ENCODE measurements at places on chromosomes 11 and 22.

GRCh38 chr11:121035780-121036179 is 11.9 kb downstream of the TBCEL start:
- no peak for DNase-seq

GRCh38 chr11:66866511-66866986 is 9.7 kb downstream of the LRFN4 start:
- no peak for DNase-seq

- DNase-seq: no peak
Measured at GRCh38 chr11:97685695-97686094, 1295.9 kb downstream of the JRKL start.

- no peak for DNase-seq
Measured at GRCh38 chr11:73945396-73945795, 5.4 kb upstream of the DNAJB13 start.

GRCh38 chr11:129289350-129290040 is 86.2 kb upstream of the BARX2 start:
- DNase-seq: no peak

DNA sequence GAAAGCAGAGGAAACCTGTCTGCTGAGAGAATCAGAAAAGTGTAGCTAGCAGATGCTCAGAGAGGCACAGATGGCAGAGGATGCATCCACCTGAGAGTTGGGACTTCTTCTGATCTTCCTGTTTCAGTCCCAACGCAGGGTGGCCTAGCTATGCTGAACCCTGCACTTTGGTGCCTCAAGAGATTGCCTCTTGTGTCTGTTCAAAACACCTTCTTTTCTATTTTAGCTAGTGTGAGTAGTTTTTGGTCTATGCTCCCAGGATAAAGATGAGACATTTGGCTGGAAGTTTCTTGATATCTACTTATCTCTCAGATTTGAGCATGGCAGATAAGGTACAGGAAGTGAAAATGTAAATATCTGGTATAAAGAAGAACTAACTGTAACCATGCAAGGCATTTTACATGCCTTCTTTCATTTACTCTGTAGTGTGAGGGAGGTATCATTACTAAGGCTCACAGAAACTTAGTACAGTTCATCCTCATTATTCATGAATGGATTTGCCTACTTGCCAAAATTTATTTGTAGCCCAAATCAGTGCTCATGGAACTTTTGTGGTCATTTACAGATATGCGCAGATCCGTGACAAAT is 47.0 kb upstream of the PSMA1 start:
- no peak for DNase-seq

- peak; percentile 30 for DNase-seq
Measured at GRCh38 chr11:118834427-118835028, 43.6 kb upstream of the DDX6 start.

GRCh38 chr11:112049777-112050176 is 24.0 kb downstream of the PIH1D2 start:
- no peak for DNase-seq

DNA sequence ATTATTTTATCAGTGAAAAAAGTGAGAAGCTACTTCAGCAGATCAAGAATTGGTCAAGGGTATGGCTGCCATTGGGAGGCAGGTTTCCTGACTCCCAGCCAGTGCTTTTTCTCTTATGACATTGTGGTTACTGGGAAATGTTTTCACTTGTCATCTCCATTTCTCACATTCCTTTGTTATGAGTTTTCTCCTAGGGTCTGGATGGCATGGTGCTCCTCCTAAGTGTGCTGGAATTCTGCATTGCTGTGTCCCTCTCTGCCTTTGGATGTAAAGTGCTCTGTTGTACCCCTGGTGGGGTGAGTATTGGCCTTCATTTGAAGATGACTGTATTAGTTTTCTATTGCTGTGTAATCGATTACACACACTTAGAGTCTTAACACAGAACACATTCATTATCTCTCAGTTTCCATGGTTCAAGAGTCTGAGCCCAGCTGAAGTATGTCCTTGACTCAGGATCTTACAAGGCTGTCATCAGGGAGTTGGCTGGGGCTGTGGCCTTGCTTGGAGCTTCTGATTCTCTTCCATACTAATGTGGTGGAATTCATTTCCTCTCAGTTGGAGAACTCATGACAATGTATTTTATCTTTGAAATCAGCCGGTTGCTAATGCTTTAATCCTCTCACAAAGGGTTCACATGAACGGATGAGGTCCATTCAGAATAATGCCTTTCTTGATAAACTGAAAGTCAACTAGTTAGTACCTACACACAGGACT is 21.0 kb upstream of the MS4A6E start:
- DNase-seq: no peak

DNA sequence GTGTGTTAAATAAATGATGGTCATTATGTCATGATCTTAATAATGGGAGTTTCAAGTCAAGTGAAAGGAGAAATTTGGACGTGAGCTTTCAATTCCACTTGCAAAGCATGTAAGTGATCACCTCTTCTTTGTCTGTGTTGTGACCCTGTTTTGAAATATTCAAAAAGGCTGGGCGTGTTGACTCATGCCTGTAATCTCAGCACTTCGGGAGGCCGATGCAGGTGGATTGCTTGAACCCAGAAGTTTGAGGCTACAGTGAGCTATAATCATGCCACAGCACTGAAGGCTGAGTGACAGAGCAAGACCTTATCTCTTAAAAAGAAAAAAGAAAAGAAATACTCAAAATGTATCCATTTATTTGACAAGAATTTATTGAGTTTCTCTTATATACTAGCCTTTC is 32.9 kb upstream of the EED start:
- DNase-seq: no peak

DNA sequence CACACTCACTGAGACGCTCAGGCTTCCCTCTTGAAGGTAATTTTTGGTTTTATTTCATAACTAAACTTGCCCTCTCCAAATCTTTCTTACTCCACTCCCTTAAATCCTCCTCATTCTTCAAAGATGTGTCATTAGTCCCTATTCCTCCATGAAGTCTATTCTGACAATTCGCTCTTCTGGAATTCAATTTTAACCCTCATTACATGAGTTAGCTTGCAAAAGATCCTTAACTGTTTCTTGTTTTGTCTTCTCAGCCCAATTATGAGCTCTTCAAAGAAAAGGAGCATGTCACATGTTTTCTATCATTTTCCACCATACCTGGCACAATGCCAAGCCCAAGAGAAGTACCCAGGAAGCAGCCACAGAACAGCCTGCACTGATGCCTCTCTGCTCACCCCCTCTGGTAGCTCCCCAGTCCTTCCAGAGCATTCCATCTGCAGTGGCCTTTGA is 13.0 kb downstream of the GALNT18 start:
- DNase-seq: no peak

DNA sequence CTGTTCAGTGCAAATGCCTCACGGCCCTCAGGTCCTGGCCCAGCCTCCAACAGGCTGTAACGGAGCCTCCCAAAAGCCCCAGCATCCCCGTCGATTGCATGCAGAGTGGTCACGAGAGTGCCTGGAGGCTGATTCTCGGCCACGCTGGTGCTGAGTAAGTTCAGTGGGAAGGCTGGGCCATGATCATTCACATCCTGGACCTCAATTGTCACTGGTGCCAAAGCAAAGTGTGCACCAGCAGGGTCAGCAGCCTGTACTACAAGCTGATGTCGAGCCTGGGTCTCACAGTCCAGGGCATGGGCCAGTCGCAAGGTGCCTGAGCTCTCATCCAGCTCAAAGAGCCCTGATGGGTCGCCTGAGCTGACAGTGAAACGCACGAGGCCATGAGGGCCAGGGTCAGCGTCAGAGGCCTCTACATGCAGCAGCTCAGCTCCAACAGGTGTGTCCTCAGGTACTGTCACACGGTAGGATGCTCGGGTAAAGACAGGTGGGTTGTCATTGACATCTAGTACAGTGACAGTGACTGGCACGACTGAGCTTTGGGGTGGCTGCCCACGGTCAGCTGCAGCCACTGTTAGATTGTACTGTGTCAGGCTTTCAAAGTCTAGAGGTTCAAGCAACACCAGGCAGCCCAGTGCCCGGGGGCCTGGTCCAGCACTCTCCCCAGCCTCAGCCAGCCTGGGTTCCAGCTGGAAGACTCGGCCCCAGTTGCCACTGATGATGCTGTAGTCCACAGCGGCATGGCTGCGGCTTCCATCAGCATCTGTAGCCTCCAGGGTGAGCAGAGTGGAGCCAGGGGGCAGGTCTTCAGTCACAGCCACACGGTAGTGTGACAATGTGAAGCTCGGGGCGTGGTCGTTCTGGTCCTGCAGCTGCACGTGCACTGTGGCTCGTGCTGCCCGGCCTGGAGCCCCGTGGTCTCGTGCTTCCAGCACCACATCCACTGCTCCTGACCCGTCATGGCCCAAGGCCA is 4.5 kb upstream of the TPP1 start:
- no peak for DNase-seq

DNA sequence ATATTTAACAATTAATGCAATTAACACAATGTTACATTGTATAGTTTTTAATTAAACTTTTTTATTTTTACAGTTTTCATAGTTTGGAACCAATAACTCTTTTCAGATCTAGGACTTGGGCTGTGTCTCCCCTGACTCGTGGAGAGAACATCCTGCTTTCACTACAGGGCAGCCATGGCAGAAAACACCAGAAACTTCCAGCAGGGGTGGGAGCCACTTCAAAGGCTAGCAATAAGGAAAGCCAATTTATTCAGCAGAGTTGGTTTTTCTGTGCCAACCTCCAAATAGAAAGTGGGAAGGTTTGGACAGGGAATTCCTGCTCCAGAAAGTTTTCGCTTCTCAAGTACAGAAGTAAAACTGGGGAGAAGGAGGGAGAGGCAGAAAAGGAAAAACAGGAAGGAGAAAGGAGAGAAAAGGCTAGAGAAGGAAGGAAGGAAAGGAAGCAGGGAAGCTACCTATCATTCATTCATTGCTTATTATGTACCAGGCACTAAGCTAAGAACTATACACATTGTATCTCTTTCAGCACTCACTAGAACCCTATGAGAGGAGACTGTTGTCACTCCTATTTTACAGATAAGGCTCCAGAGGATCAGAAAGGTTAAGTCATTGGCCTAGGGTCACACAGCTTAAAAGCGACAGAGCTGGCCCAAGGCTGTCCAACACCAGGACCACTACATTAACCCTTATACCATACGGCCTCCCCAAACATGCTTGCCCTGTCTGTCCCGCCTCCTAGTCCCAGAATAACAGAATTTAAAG is 54.8 kb upstream of the CREB3L1 start:
- DNase-seq: no peak

DNA sequence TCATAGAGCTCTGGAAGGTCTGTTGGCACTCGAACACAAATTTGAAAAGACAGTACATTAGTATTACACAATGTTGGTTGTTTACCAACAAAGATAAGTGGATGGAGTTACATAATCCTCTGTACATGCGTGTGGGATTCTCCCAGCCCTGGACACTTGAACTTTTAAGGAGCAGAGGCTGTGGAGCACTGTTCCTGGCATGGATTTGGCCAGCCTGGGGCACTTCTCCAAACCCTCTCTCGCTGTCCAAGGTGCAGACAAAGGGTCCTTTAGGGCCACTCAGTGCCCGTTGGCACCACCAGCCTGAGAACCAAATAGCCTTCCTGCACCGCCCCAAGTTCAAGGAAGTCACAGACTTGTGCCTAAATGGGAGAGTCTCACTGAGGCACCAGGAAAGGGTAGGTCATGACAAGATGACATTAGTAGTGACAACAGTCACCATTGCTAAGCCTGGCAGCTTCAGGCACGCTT is 1.6 kb upstream of the ANO1 start:
- no peak for DNase-seq

- no peak for DNase-seq
Measured at GRCh38 chr11:12185914-12186313, 75.5 kb downstream of the MICAL2 start.

DNA sequence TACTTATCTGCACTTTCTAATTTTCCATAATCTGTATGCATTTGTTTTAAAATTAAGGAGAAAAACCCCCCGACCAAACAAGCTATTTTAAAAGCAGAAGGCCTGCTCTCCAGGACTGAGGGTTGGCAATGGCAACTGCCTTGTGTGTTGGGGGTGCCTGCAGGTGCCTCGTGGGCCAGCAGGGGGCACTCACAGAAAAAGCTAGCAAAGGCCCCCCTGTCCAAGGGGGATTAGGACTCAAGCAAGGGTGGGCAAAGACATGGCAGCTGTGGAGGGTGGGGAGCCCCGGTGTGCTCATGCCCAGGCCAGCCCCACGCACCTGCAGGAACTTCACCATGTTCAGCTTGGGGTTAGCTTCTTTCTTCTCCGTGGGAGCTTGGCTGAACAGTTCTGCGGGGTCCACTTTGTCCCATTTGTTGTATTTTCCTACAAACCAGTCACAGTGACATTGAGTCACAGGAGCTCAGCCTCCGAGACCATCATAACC is 10.3 kb downstream of the TOP3B start:
- peak; percentile 44 for DNase-seq

GRCh38 chr11:65352783-65353182 is 1.8 kb upstream of the TIGD3 start:
- no peak for DNase-seq

- no peak for DNase-seq
Measured at GRCh38 chr11:20522536-20522935, 76.9 kb upstream of the SLC6A5 start.

DNA sequence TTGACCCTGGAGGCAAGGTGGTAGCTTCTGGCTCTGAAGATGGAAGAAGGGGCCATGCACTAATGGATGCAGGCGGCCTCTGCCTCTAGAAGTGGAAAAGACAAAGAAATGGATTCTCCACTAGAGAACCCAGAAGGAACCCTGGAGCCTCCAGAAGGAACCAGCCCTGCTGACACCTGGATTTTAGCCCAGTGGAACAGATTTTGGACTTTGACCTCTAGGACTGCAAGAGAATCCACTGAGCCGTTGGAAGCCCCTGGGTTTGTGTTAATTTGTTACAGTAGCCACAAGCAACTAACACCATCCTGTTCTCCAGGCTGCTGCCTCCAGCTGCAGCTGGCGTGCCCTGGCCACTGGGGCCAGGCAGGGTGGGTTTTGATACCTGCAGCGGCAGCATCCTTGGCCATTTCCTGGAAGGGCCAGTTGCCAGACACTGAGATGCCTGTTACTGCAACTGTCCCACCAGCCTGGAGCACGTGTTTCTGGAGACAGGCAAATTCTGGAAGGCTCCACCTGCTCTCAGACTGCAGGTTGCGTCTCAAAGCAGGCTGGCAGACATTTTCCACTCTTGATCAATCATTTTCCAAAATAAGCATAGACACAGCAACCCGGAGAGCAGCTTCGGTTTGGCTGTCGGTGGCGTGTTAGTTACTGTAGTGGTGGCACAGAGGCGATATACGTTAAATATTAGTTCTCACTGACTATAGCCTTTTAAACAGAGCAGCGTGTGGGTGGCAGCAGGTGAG is 76.8 kb upstream of the PARVG start:
- no peak for DNase-seq

DNA sequence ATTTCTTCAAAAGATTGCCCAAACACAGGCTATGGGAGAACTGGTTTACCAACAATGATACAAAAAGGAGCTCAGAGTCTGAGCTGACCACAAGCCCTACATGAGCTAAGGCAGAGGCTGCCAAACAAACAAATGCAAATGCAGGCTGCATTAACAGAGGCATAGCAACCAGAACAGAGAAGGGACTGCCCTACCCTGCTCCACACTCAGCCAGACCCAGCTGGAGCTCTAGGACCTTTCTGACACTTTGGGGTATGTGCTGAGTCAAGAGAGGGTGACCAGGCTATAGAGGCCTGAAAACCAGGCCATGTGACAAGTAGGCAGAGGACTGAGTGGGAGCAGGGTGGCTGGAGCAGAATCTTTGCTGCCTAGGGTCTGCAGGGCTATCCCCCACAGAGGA is 17.8 kb upstream of the P2RY2 start:
- no peak for DNase-seq
